ENCODE measurements at places on chromosomes 2 and 18.

DNA sequence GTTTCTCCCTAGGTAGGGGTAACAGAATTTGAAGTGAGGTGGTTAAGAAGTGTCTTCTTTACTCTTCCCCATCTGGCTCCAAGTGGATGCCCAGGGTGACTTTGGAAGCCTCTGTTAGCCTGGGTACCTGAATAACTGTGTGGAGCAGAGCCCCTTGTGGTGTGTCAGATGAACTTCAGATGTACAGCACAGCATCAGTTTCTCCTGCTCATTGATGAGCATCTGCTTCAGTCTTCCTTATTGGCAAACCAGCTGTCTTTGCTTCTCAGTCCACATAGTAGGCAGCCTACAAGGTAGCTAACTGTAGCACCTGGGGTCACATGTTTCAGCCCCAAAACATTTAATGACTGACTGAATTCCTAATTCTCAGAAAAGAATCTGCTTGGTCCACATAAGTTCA is 56.2 kb upstream of the ATP8B1 start:
- no peak for DNase-seq

- DNase-seq, result no peak
Measured at GRCh38 chr18:76052227-76052595, 442.8 kb downstream of the ZNF516 start.

GRCh38 chr18:50696436-50696835 is 123.4 kb downstream of the MRO start:
- no peak for DNase-seq

DNA sequence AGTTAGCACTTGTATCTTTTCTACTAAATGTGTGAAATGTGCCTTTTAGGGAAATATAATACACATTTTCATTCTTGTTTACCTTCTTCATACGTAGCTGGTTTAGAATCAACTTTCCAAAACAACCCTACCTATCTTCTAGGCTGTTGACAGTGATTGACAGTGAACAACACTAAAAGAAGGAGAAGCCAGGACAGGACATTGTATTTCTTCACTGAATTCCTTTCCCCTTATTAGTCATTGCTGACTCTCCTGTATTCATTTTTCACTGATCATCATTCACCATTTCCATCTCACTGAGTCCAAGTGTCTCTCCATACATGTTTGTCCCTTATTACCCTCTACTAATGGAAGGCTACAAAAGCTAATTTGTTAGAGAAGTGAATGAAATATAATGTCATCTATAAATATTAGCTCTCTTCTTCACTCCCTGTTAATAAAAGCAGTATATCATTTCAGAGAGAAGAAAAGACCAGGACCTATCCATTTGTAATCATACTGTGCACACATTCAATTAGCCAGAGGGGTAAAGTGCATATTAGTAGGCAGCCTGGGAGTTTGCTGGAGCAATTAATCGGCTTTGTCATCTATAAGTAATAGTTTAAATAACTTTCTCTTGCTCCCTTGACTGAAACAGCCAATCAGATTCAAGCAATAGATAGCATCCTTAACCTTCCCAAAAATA is 192.5 kb upstream of the FOSL2 start:
- DNase-seq, result no peak

DNA sequence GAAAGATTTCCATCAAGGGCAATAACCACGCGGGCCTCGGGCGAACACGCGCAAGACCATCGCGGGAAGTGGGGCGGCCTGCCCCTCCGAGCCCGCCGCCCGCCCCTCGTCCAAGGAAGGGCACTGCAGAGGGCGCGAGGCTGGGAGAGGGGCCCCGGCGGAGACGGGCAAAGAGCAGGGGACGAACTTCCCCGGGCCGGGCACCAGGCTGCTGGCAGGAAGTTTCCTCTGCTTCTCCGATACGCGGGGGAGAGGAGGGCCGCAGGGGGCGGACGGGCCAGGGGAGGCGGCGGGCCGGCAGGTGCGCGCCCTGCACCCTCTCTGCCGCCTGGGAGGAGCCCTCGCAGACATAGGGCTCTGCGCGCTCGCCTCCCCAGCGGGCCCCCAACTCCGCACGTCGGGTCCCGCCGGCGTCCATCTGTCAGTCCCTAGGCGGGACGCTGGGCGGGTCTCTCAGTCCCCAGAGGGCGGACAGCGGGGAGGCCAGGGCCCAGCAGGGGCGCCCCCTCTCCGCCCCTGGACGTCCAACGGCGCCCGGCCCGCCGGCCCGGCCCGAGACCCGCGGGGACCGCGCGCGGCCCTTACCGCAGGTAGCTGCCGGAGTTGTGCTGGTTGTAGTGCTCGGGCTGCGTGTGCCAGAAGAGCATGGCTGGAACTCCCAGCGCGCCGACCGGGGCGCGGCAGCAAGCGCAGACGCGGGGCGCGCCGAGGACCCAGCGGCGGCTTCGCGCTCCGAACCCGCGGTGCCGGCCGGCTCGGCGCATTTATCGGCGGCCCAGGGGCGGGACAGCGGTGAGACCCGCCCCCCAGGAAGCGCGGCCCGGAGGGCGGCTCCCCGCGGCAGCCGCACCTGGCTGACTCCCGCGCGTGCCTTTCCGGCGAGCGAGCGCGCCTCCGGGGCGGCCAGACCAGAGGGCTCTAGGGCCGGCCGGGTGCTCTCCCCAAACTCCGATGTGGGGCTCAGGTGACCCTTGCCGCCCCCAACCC is at the start of gene TFCP2L1:
Gene TFCP2L1, minus strand, starts transcription at position 740 of the 987 bp plus-strand sequence. Its CDS starts 93 bp downstream, at position 647.
- DNase-seq, result no peak

- no peak for DNase-seq
Measured at GRCh38 chr2:237092920-237093781, 7.5 kb downstream of the COPS8 start.

GRCh38 chr2:228860601-228861285 is 410.3 kb downstream of the PID1 start:
- DNase-seq, result no peak

DNA sequence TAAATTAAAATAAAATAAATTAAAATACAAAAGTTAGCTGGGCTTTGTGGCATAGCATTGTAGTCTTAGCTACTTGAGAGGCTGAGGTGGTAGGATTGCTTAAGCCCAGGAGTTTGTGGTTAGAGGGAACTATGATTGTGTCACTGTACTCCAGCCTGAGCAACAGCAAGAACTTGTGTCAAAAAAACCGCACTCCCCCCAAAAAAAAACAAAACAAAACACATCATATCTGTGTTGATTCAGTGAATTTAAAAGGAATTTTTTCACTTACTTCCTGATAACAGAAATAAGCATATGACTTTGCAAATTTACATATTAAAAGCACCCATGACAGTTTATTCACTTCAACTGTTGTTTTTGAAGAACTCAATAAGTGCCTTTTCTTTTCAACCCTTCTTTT is 68.1 kb upstream of the PELI1 start:
- DNase-seq, result no peak

GRCh38 chr2:54936766-54937165 is 113.5 kb downstream of the RTN4 start:
- DNase-seq, result no peak

GRCh38 chr2:104766683-104767082 is 87.2 kb upstream of the POU3F3 start:
- DNase-seq, result no peak

Measured in occipital lobe (tissue), 3 donors.